ENCODE measurements at places on chromosomes 5 and 9.
A peak's percentile ranks its signal among the peaks of the same experiment; 100 is the strongest.

- DNase-seq, result no peak
These were observed 31.2 kb downstream of the MED10 start for GRCh38 chr5:6347165-6347564.

- no peak for DNase-seq
These were observed 113.4 kb upstream of the CNTLN start for GRCh38 chr9:17021387-17021970.

DNA sequence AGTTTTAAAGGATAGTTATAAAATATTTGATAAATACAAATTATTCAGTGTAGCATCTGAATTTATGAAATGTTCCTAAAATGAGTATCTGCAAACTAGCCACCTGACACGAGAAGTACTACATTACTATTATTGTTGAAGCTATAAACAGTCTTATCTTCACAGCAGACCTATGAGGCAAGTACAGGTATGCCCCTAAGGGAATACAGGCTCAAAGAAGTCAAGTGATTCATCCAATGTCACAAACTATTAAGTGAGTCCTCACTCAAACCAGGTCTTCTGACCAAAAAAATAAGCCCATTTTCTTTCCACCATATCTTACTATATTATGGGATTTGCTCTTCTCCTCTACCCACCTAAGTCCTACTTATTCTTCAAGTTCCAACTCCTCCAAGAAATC is 28.7 kb downstream of the STRBP start:
- no peak for DNase-seq

DNA sequence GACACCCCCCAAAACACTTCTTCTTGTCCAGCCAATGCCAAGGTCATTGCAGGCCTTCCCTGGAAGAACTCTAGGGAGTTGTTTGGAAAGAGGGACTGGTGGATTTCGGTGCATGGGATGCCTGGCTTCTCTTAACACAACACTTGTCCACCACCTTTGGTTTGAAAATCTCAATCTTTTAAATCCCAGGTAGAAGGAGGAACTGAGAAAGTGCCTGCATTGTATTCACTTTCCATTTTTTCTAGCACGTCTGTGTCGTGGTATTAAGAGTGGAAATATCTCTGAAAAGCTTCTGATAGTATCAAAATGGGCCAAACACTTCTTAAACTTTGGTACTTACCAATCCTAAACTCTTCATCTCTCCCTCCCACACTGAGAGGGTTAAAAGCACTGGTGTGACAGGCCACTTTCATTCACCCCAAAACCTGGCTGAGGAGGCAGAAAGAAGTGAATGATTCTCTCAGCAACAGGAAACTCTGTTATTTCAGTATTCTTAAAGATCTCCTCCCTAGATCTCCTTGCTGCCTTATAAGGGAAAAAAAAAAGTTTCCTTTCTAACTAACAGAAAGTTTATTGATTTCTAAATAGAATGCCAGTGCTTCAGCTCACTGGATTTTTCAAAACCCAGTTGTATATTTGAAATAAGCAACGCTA is 3.9 kb upstream of the NFIB start:
- DNase-seq, result no peak

GRCh38 chr5:176542135-176542595 is 5.0 kb upstream of the RNF44 start:
- peak; percentile 71 for DNase-seq

DNA sequence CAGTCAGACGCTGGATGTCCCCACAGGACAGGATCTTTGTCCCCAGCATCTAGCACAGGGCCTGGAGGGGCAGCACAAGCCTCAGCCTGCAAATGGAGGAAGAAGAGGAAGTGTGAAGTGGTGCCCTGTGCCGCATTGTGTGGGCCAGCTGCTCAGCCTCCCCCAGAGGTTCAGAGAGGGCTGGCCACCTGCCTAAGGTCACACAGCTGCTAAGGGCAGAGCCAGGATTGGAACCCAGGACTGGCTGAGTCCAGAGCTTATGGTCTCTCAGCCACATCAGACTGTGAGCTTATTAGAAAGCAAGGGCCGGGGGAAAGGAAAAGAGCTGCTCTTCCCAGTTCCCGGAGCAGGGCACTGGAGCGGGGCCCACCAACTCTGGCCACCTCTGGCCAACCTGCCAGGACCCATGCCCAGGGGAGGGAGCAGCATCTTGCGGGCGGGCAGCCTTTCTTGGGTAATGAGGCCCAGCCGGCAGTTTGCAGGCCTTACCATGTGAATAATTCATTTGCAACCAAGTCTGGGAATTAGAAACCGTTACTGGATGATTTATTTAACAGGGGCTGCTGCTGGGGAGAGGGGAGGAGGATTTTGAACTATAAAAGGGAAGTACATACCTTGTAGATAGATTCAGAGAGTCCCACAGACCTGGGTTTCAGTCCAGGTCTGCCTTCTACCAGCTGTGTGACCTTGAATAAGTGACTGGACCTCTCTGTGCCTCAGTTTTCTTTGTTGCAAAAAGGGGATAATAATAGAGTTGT is 11.6 kb upstream of the CRB2 start:
- DNase-seq, result peak; percentile 56

Measured in KBM-7 (cell line).